ENCODE measurements at places on chromosomes 5 and 9.

GRCh38 chr5:115507681-115508080, 36.9 kb downstream of the FEM1C start:
- no peak for DNase-seq

DNA sequence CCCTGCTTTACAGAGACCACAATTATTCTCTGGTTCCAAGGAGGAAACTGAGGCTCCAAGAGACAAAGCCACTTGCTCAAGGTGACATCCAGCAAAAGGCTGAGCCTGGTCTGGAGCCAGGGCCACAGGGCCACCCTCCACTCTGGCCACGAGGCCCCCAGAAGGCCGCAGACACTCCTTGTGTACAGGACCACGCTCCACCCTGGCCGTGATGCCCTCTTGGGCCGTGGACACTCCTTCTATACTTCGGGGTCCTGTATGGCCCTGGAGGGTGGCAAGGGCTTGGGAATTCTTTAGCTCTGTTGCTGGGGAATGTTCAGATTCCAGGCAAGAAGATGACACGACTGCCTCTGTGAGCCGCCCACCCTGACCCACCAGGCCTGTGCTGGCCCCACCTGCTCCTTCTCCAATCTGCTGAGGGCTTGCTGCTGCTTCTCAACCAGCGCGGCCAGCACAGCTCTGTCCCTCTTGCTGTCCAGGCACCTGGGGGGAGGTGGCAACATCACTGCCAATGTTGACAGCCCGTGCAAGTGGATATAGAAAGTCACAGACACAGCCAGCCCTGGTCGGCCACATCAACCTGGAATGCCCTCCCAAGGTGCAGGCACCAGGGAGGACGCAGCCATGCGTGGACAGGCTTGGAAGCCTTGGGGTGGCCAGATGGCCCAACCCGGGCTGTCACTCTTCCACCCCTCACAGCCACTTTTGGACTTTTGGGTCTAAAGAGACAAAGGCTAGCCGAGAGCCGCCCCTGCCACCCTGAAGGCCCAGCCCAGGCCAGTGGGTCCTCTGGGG, 20.1 kb upstream of the QSOX2 start:
- DNase-seq, result no peak

DNA sequence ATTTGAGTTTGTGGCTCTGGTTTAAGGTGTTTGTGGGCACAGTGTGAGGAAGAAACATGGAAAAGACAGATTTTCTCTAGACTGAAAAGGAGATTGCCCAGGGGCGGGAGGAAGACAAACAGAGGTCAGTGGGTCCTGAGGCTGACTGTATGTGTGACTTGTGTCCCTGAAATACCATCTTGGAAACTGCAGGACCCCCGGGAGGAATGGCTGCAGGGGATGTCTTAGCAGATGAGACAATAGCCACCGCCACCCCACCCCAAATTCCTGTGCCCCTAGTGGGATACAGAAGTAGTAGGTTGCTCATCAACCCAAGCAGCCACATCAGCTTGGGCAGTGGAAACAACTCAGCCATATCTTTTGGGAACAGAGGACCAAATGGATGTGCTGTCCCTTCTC, 1.7 kb upstream of the PSAT1 start:
- DNase-seq, result no peak

DNA sequence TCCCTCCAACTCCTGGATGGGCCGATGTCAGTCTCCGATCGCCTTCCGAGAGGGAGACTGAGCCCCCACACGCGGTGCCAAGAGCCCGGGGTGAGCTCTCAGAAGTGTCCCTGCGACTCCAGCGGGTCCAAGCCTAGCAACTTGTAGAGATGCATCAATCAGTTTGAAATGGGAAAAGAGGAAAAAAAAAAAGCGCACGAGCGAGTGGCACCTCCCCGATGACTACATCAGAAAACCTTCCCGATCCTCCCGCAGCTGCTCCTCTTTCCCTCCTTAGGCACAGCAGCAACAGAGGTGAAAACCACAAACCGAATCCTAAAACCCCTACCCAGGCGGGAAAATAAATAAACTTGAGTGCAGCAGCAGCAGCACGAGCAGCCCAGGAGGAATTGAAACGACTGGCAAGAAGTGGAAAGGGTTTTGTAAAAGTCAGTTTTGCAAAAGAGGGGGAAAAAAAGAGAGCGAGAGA, 1.0 kb upstream of the EFNA5 start:
- DNase-seq, result peak; percentile 59

DNA sequence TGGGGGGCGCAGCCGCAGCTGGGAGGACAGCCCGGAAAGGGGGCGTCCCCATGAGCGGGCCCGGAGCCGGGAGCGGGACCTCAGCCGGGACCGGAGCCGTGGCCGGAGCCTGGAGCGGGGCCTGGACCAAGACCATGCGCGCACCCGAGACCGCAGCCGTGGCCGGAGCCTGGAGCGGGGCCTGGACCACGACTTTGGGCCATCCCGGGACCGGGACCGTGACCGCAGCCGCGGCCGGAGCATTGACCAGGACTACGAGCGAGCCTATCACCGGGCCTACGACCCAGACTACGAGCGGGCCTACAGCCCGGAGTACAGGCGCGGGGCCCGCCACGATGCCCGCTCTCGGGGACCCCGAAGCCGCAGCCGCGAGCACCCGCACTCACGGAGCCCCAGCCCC, 47.0 kb downstream of the TJP2 start:
- DNase-seq, result no peak

- no peak for DNase-seq
Observed at GRCh38 chr5:84790406-84790805, 405.7 kb upstream of the EDIL3 start.

DNA sequence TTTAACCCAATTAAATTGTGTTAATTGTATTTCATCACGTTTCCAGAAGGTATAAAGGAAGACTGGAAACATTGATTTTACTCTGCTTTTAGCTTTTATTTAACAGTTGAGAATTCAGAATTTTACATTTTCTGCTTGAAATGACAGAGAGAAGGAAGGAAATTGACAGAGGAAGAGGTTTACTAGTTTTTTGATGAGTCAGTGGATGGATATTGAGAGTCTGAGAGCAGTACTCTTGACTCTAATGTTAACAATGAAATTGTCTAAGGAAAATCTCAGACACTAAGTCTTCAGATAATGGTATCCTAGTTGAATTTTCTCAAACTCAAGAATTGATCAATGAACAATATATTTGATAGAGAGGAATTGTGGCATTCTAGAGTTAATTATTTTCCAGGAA, 60.6 kb downstream of the IPO11 start:
- DNase-seq, result no peak

DNA sequence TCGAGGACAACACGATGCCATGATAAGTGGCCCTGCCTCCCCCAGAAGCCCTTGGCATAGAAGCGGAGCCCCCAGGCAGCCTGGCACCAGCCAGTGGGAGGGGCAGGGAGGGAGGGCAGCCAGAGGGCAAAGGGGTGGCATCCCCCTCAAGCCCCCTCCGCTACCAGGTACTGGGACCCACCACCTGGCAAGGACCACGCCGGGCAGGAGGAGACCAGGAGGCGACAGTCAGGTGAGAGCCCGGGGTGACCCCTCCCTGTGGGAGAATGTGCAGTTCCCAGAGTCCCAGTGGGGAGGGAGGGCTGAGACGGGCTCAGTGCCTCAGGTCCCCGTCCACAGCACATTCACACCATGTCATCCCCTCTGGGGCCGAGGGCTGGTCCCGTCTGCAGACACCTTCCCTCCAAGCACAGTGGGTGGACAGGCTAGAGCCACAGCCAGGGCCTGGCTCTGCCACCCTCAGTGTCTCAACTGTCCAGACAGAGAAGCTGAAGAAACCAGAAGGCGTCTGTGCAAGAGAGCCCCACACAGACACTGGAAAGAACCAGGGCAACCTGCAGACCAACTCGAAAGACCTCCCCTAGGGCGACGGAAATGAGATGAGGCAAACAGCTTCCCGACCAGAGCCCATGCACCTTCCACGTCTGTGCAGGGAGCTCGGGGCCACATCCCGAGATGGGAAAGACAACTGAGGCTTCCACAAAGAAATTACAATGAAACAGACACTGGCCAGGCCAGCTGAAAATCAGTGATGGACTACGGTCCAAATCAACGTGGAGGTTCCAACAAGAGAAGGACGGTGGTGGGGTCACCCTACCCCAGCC, 11.1 kb downstream of the BRD3 start:
- no peak for DNase-seq

DNA sequence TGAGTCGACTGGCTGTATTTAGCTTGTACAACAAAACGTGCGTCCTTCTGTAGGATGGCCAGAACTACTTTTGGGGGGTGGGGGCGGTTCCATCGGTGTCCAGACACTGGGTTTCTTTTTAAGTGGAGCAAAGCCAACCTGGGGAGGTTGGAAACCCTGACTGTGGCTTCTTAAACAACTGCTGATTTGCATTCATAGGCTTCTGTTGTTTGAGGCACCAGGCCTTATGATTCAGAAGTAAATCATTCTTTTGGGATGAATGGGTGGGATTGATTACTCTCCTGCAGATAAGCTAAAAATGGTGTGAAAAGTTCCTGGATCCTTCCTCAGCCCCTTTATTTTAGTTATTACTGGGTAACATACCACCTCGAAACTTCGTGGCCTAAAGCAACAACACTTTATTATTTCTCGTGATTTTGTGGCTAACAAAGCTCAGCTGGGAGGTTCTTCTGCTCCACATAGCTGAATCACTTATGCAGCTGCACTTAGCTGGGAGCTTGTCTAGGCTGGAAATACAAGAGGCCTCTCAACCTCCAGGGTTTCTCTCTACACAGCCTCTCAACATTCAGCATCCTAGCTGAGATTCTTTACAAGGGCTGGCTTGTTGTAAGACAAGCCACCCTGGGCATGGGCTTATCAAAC, 12.2 kb upstream of the SMIM32 start:
- DNase-seq, result no peak

DNA sequence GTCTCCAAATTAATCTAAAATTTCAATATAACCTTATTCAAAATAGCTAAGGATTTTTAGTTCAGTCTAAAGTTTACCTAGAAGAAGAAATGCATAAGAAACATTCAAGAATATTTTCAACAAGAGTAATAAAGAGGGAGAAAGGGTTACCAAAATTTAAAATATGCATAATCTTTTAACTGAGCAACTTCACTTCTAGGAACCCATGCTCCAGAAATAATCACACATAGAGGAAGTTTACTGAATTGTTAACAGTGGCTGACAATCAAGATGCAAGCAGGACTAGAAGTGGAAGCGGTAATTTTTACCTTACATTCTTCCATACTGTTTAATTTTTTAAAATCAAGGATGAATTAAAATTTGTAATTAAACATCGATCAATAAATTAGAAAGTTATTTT, 1.9 kb downstream of the PJA2 start:
- no peak for DNase-seq

GRCh38 chr5:65895891-65896290, 30.5 kb upstream of the ERBIN start:
- DNase-seq, result no peak

GRCh38 chr9:107684224-107684623, 194.7 kb upstream of the KLF4 start:
- no peak for DNase-seq

DNA sequence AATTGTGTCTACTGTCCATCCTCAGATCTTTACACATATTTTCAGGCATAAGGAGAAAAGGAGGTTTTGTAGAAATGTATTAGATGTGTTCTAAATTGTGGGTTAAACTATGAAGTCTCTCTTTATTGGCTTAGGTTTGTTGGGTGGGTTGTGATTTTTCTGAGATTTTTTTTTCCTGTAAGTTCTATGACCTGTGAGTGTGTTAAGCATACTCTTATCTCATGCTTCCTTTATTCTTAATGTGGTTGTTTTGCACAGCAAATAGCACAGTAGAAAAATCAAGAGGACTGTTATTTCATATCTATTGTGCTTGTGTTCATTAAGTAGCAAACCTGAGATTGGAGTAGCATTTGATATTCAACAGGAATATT, 23.3 kb downstream of the NR2F1 start:
- no peak for DNase-seq

DNA sequence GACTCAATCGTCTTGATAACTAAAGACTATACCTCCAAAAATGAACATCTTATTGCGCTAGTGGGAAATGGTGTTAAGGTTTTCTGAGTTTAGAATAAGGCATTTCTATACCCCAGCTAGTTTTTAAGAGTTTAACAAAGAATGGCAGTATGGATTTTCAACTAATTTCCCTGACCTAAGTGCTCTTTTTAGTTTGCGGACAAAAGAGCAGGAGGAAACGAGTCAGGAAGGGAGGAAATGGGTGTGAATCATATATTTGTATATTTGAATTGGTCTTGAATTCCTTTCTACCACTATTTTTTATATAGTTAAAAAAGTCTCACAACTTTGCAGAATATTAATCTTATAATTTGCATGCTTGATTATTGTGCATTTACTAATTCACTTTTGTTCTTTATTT, 516.3 kb upstream of the ZNF608 start:
- no peak for DNase-seq

DNA sequence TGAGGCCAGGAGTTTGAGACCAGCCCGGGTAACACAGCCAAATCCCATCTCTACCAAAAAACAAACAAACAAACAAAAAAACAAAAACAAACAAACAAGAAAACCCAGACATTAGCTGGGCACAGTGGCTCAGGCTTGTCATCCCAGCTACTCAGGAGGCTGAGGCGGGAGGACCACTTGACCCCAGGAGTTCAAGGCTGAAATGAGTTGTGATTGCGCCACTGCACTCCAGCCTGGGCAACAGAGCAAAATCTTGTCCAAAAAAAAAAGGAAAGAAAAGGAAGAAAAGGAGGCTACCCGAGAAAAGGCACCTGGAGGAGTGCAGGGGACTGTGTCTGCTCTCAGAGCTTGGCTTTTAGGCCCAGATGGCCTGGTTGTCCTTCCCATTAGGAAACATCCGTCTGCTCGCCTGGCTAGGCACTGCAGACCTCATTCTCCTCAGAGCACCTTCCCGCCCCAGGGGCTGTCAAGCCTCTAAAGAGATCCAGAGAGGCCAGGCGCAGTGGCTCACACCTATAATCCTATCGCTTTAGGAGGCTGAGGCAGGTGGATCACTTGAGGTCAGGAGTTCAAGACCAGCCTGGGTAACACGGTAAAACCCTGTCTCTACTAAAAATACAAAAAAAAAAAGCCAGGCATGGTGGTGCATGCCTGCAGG, 185.3 kb upstream of the IER5L start:
- DNase-seq, result no peak

- no peak for DNase-seq
Observed at GRCh38 chr9:87239312-87239711, 258.4 kb upstream of the DAPK1 start.

GRCh38 chr9:103913899-103914298, 180.2 kb upstream of the SMC2 start:
- DNase-seq, result no peak

GRCh38 chr5:554284-554988, 30.2 kb upstream of the SLC9A3 start:
- DNase-seq, result no peak

All from LoVo (cell line).